NCI-H1105 treated with DMSO at 0.1 percent for 48 hours (cell line): ENCODE measurements at places on chromosomes 3 and 15.

DNA sequence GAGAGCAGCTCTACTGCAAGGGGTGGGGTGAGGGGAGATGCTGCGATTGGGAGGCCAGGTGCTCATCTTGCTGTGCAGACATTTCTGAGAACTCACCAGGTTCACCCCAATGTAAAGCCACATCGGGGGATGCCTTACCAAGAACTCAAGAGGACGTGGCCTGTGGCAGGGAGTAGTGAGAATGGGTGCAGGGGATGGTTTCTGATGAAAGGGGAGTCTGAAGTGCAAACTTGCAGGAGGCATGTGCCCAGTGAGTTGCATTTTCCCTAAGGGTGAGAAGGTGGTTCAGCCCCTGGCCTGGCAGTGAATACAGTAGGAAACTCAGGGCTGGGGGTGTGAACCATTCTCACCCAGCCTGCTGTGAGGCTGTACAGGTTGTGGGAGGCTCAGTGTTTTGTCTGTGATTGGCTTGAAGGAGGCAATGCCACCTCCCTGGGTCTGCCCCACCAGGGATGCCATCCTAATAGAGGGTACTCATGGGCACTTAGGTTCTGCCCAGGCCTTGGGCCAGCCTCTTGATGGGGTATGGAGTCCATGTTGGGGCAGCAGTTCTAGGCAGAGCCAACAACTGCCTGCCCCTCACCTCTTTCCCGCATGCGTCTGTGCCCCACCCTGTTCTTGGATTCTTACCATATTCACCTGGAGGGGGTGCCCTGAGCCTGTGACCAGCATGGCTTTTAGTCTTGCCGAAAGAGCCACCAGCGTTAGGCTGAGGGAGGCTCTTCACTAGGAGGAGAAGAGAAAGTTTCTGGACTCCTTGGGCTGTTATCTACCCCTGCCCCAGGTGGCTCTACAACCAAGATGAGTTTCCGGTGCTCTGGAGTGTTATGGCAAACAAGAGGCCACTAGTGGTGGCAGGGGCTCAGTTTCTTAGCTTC is 4.5 kb downstream of the HEMK1 start:
- DNase-seq, result no peak

GRCh38 chr15:66233487-66234415 is 19.8 kb downstream of the MEGF11 start:
- DNase-seq, result no peak

GRCh38 chr15:31508656-31509055 is 182.0 kb downstream of the KLF13 start:
- DNase-seq, result no peak

GRCh38 chr3:190101320-190102011 is 19.2 kb downstream of the P3H2 start:
- no peak for DNase-seq

DNA sequence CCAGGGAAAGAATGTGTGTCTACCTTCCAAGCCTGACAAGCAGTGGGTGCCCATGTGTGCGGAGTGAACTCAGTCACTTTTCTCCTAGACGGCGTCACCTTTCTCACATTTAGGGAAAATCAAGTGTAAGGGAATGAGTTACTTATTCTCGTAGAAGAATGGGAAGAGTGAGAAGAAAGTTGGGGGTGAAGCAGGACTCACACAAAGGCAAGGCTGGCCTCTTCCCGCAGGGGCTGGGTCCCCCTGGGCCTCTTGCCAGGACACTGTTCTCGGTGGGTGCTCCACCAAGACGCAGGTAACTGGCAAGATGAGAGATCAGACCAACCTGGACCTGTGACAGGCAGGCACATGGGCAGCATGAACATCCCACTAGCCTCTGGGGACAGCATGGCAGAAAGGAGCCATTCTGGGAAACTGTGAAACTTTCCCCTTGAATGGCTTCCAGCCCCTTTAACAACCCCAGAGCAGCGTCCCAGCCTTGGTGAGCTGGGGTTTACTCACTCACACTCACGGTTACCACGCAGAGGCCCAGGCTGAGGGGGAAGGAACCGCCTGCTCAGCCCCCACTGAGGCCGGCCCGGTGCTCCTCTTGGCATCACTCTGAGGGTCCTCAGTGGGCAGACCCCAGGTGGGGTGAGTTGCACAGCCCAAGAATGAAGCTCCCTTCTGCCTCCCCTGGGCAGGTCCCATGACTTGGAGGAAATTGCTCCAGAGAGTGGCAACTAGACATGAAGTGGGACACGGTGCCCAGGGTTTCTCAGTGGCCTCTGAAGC is 15.0 kb upstream of the SRP14 start:
- DNase-seq, result no peak

- DNase-seq, result no peak
These were observed 106.4 kb upstream of the RASGRP1 start for GRCh38 chr15:38671006-38671387.

DNA sequence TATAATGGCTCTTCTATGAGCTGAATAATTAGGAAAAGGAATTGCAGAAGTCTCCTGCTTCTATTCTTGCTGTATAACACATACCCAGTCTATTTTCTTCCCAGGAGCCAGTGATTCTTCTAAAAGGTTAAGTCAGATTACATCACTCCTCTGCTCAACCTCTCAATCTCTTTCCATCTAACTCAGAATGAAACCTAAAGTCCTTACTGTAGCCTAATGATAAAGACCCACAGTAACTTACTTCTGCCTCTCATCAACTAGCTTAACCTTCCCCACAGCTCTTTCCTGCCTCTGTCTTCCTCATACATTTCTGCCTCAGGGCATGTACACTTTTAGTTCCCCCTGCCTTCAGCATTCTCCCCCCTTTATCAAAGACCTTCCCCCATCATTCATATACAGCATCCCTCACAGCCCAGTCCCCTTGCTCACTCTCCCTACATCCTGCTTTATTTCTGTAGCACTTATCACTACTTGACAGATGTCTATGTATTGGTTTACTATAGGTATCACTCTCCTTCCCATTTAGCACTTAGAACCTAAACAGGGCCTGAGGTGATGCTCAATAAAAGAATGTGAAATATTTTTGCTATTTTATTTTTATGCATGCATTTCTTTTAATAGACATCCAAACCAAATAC is 28.5 kb upstream of the CMTM6 start:
- DNase-seq, result no peak

- DNase-seq, result no peak
These were observed 71.7 kb downstream of the TNIK start for GRCh38 chr3:171388527-171388926.

- no peak for DNase-seq
These were observed 129.8 kb downstream of the NSMCE3 start for GRCh38 chr15:29139540-29140459.

GRCh38 chr3:34727700-34728099 is 911.6 kb upstream of the ARPP21 start:
- no peak for DNase-seq

DNA sequence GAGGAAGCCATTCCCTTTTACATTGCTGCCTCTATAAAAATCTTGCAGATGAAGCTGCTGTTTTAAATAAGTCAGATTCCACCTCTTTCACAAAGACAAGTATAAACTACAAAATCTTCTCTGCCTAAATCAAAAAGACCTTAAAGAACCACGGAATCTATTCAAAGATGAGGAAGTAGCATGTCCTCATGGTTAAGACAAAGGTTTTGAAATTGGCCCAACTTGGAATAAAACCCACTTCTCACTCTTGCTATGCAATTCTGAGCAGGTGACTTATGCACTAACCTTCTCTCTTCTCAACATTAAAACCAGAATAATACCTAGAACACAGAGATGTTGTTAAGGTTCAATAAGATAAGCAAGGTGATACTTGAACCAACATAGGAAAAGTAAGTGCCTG is 97.6 kb downstream of the FOXP1 start:
- no peak for DNase-seq

GRCh38 chr3:101836652-101837598 is 12.4 kb upstream of the NFKBIZ start:
- DNase-seq, result peak; percentile 35

DNA sequence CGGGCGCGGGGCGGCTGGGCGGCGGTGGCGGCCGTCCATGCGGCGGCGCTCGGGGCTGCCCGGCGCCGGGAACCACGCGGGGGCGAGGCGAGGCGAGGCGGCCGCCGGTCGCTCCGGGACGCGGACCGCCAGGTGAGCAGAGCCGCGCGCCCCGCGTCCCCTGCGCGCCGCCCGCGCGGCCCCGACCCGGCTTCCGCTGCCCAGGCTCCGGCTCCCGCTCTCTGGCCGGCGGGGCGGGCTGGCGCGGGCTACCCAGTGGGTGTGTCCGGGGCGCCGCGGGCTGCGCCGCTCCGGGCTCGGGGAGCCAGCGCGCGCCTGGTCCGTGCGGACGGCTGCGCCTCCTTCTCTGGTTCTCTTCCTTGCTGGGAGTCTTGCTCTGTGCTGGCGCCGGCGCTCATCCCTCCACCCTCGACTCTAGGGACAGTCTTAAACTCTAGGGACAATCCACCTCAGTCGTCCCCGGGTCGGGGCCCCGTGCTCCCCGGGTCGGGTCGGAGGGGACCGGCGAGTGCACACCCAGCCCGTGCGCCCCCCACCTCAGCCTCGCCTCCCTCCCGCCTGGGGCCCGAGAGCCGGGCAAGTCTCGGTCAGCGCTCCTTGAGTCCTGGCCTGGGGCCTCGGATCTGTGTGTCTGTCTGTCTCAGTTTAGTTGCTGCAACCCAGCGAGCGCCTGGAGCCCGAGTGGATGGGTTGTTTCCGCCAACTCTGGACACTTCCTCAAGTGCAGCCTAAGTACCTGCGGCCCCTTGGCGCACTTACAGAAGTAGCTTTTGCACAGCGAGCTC is 488 bp downstream of the THSD4 start:
- peak; percentile 29 for DNase-seq

GRCh38 chr15:91769476-91769875 is 84.0 kb upstream of the SLCO3A1 start:
- DNase-seq, result no peak

DNA sequence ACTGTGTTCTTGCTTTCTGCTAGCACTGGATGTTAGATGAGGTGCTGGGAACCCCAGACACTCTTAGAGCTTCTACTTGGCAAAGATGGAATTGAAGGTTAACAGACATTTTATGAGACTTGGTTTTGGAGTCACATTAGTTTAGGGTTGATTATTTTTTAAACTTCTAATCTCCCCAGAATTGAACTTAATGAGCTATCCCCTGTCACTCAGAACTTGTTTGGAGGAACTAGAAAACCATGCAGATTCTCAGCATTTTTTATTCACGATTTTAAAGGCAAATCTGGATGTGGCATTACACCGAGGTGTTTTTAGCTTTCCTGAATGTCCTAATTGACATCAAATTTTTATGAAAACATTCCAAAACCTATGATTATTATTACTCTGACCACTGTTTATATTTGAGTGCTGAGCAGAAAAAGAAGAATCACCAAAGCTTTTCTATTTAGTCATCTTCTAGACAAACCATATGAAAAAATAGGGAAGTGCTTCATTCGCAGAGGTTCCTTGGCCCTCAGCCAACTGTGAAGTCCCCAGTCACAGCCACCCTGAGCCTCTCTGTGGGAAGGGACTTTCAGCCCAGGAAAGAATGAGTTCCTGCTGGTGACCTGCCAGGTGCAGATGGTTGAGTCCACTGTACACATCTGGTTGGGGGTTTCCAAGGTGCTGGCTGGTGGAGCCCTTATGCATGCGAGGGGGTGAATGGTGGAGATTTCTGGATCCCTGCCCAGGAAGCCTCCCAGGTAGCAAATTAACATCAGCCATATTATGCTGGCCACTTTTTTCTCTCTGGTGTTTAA is 196.0 kb upstream of the TOPAZ1 start:
- DNase-seq, result peak; percentile 88

- no peak for DNase-seq
These were observed 19.2 kb downstream of the ZBTB38 start for GRCh38 chr3:141387516-141387915.

DNA sequence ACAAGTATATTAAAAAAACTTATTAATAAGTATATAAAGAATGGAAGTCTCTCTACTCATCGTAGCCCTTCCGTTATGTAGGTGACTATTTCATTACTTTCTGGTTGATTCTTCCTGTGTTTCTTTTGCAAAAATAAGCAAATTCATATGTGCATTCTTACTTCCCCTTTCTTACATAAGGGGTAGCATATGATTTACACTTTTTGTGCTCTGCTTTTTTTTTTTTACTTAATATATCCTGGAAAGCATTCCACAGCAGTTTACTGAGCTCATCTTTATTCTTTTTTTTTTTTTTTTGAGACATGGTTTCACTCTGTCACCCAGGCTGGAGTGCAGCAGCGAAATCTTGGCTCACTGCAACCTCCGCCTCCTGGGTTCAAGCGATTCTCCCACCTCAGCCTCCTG is 12.9 kb downstream of the SCAMP5 start:
- DNase-seq, result no peak

GRCh38 chr15:27796405-27797320 is 302.5 kb downstream of the OCA2 start:
- peak; percentile 45 for DNase-seq

GRCh38 chr3:4716706-4717362 is 223.7 kb downstream of the ITPR1 start:
- no peak for DNase-seq

DNA sequence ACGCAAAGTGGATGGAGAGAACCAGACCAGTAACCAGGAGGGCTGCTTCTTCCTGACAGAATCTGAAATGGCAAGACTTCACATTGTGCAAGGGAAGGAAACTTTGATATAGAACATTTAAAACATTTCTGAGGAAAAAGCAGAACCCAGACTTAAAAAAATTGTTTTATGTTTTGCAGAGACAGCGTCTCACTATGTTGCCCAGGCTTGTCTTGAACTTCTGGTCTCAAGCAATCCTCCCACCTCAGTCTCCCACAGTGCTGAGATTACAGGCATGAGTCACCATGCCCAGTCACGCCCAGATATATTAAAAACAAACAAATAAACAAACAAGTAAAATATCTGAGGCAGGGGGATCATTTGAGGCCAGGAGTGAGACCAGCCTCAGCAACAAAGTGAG is 46.2 kb downstream of the CRTAP start:
- DNase-seq, result no peak

DNA sequence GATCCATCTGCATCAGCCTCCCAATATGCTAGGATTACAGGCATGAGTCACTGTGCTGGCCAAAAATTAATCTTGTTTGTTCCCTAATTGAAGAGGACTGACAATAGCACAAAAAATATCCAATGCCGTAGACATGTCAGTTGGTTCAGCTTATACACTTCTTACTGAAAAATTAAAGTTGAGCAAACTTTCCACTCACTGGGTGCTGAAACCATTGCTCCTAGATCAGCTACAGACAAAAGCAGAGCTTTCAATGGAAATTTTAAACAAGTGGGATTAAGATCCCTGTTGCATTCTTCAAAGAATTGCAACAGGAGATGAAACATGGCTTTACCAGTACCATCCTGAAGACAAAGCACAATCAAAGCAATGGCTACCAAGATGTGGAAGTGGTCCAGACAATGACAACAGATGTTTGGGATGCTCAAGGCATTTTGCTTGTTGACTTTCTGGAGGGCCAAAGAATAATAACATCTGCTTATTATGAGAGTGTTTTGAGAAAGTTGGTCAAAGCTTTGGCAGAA is 16.0 kb downstream of the ISLR2 start:
- no peak for DNase-seq

DNA sequence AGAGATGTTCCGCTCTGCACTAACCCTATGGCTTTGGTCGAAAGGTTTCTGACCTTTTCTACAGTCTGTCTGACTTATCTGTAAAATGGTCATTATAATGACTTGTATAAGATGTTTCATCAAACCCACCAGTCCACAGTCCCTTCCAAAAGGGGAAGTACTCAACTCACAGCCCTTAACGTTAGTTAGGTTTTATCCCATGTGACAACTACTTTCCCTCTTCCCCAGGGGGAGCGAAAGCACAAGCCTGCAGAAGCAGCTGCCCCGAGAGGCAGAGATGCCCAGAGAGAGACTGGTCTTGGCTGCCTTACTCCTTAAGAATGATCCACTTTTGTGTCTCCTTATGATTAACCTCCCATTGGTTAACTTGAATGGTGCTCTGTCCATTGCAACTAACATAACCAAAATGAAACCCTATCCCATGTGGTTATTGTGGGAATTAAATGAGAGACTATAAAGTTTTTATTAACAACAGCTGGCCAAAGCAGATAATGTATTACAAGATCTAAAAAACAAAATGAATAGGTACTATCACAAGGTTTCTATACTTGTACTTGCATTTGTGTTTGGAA is 6.4 kb downstream of the ASTE1 start:
- no peak for DNase-seq
